ENCODE measurements at places on chromosomes 1 and 21.

GRCh38 chr1:28156821-28157220 is 19.7 kb downstream of the PTAFR start:
- no peak for DNase-seq

- DNase-seq, result no peak
Measured at GRCh38 chr1:197811769-197812168, 36.5 kb upstream of the DENND1B start.

DNA sequence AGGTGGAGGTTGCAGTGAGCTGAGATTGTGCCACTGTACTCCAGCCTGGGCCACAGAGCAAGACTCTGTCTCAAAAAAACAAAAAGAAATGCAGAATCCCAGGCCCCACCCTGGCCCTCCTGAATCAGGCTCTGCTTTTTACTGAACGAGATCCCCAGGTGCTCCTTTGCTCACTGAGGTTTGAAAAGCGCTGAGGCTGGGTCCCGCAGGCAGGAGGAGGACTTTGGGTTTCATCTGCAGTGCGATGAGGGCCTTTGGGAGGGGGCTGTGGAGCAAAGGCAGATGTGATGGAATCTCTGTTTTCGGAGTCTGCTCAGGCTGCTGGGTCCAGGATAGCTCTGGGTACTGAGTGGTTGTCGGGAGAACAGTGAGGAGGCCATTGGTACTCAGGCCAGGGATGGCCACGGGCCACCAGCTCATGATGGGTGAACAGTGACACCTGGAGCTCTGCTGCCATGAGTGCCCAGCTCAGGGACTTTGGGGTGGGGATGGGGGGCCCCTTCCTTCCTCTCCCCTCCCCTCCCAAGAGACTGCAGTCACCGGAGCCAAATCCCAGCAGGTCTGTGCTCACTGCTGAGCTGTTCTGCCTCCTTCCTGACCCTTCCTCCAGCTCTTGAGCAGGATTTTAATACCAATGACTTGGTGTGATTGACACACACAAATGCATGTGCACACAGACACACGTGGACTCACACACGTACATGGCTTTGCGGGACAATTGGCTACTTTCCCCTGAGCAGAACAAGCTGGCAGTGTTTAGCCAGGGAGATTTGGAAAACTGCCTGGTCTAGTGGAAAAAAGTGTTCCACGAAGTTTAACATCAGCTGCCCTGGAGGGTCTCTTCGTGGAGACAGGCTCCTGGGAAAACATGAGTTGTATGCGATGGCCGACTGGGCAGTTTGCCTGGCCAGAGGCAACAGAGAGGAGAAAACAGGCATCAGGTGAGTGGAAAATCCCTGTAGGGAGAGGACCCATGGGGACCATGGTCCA is 3.6 kb upstream of the DHRS3 start:
- DNase-seq, result no peak

DNA sequence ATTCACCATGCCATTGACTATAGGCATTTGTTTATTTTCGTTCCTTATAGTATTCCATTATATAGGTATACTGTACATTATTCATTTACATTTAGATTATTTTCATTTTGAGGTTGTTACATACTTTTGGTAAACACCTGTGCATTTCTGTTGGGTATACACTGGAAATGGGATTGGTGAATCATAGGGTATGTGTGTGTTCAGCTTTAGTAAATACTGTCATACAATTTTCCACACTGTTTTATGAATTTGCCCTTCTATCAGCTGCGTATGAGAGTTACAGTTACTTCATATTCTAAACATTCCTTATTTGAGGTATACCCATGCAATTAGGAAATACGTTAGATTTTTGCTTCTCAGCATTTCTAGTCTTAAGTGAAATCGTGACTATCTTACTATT is 55.1 kb upstream of the FASLG start:
- DNase-seq, result no peak

GRCh38 chr1:8699679-8700078 is 117.8 kb downstream of the RERE start:
- DNase-seq, result no peak

GRCh38 chr1:157312082-157312812 is 174.1 kb upstream of the ETV3 start:
- DNase-seq, result no peak

DNA sequence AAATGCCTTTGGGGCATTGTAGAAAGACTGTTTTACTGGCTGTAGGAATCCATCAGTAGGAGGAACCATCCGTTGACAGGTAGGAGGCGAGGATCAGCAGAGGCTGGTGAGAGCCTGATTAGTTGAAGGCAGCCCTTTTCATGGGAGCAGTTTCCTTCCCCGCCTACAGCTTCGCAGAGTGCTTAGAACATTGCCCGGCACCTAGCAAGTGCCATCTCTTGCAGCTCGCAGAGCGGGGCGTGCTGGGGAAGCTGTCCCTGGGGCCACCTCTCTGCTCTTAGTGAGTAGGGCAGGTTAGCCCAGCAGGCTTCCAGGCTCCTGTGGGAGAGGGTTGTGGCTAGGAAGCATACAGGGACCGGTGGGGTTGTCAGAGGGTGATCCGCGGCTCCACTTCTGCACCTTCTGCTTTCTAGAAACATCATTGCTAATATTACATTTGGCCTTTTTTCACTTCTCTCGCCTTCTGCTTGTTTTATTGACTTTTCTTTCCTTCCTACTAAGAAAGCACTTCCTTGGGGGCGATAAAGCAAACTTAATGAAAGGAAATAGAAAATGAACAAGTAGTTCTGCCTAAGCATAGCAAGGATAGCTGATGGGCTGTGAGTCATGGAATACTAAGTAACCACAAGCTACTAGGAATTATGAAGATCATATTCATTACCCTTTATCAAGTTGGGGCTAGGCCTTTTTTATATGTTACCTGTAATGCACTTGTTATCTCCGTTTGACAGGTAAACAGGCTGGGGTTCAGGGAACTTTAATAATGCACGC is 176.7 kb downstream of the GALNT2 start:
- DNase-seq, result no peak

GRCh38 chr21:26473471-26473870 is 99.6 kb downstream of the CYYR1 start:
- no peak for DNase-seq

Measured in HCT116 (cell line).